NCI-H187 (cell line): ENCODE measurements at places on chromosomes 11 and 22.
A peak's percentile ranks its signal among the peaks of the same experiment; 100 is the strongest.

DNA sequence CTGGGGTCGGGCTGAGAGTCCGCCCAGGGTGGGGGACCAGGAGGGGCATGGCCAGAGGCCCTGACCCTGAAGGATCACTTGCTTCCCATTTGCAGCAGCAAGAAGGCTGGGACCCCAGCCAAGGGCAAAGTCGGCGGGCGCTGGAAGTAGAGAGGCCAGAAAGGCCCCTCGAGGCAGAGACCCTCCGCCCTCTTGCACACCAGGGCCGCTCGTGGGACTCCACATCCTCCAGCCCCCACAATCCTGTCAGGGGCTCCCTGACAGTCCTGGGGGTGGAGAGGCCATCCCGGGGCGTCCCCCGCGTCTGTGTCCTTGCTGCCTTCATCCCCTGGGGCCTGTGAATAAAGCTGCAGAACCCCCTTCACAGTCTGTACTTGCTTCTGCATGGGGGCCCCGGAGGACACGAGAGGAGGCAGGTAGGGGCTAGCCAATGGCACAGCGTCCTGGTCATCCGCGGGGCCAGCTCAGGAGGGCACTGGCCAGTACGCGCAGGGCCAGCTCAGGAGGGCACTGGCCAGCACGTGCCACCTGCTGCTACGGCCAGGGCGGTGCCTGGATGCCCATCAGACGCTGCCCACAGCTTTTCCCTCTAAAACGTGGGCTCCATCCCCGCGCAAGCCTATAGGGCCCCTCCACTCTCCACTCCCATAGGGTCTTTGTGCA is 8.7 kb upstream of the MRPL23 start:
- no peak for DNase-seq

DNA sequence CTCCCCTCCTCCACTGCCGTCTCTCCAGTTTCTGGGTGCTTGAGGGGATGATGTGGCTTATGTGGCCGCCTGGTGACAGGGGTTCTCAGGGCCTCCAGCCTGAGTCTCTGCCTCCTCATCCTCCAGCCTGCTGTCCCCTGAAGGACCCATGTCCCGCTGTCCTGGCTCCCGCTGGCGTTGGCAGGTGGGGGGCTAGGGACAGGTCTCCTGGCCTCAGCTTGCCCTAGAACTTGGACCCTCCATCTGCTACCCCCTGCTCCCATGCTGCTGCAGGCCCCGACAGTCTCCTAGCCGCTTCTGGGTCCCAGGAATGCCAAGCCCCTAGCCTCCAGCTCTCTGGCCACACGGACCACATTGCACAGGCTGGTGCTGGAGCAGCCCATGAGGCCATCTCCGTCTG is 13.9 kb upstream of the CELSR1 start:
- DNase-seq, result no peak

DNA sequence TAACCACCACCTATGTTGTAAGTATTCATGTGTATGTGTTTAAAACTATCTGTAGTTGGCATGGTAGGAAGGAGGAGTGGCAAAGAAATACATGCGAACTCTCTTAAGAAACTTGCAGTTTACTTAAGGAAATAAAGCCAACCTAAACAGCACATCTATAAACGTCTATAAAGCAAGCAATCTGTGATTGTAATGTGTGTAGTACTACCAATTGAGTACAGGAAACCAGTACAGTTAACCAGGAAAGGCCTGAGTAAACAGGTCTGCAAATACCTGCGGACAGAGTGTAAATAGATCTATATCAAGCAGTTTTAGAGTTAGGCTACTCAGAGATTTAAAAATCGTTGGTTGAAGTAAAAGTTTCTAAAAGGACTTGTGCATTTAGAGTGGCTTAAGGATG is 59.5 kb upstream of the AMOTL1 start:
- DNase-seq, result no peak

DNA sequence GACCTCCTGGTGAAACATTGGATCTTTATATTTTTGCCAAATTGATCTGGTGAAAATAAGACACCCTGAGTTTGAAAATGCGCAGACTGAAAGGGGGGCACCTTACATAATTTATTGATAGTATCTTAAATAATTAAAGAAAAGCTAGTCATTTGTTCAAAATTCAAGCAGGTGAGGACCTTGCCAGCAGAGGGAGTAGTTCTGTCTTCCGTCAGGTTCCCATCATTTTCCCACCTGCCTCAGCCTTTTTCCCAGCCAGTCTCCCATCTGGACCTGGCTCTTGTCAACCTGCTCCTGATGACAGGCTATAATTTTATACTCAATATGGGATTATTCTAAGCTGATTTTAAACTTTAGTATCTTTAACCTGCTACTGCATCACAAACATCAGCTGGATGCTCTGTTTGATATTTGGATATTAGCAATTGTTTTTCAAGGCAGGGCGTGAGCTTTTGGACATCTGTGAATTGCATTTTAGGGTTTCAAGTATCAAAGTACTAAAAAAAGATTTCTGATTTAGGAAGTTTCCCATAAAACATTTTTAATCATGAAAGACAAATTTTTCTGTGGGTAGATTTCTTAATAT is 132.0 kb downstream of the ELP4 start:
- peak; percentile 2 for DNase-seq

DNA sequence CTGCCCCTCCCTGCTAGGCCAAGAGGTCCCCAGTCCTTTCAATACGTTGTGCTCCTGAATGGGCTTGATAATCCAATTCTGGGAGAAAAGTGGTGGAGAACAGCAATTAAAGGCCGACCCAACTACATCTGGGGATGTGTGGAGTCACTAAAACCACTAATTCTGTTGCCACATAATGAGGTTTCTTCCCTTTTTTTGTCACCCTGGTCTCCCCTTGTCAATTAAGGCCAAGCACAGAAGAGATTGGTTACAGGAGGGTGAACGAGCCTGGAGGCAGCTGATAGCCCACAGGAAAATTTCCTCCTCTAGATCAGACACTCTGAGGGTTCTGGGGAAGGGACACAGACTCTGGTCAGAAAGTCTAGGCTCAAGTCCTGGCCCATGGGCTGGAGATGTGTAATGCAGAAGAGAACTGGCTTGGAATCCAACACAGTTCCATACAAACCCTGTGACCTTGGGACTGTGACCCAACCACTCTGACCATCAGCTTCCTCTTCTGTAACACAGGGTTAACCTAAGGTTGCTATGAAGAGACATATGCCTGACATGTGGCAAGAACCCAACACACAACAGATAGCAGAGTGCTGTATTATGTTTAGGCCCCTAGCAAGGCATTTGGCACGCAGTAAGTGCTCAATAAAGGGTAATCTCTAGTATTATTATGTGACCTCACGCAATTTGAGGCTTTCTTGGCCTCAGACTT is 146.4 kb downstream of the CHST1 start:
- no peak for DNase-seq

DNA sequence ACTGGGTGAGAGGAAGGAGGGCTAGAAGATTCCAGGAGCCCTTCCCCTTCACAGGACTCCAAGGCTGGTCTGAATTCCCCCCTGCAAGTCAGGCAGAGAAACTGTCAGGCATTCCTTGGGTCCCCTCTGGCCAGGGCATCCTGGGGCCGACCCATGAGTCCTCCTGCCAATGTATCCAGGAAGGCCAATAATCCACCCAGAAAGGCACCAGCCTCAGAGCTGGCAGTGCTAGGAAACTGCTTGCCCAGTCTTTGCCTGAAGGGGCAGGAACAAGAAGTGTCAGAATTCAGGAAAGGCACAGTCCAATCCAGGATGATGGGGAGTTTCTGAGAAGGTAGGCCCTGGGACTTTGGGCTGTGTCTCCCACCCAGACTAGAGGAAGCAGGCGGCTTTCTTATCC is 41.0 kb downstream of the BUD13 start:
- DNase-seq, result no peak

GRCh38 chr22:44288913-44289312 is 23.8 kb downstream of the SHISAL1 start:
- no peak for DNase-seq

DNA sequence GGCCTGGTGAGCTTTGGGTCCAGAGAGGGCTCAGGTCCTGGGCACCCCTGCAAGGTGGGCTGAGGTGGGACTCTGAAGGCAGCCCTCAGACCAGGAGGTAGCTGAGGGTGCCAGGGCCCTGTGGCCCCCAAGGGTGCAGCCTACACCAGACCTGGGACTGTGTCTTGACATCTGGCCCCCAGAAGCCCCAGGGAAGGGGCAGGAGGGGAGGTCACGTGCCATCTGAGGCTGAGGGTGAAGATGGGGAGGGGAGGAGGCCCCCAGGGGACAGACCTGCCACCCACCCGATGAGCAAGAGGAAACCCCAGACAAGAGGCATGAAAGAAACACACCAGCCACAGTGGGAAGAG is 520.2 kb downstream of the BRD1 start:
- no peak for DNase-seq

DNA sequence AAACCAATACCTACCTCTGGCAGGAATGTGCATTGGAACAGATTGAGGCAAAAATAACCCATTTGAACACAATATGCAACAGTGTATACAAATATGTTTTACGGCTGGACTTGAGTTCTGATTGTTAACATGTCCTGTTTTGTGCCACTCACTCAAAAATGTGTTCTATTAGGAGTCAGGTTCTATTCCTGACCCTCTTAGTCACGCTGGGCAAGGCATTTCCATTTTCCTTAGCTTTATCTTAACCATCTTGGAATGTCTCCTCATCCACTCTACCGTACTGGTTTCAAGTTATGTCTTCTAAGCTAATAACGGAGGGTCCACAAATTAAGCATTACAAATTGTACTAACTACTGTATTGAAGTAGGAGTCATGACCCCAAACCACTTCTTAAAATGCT is 78.6 kb downstream of the MAML2 start:
- DNase-seq, result no peak

DNA sequence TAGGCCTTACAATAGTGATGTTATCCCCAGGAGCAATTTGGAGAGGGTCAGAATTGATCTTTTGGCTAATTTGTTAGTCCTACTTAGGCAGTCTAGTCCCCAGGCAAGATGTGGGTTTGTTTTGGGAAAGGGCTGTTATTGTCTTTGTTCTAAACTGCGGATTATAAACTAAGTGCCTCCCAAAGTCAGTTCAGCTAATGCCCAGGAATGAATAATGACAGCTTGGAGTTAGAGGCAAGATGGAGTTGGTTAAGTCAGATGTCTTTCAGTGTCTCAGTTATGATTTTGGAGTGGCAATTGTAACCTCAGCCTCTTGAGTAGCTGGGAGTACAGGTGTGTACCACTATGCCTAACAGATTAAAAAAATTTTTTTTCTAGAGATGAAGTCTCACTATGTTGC is 7.3 kb upstream of the CLNS1A start:
- no peak for DNase-seq

GRCh38 chr11:79747406-79747805 is 306.6 kb upstream of the TENM4 start:
- no peak for DNase-seq

DNA sequence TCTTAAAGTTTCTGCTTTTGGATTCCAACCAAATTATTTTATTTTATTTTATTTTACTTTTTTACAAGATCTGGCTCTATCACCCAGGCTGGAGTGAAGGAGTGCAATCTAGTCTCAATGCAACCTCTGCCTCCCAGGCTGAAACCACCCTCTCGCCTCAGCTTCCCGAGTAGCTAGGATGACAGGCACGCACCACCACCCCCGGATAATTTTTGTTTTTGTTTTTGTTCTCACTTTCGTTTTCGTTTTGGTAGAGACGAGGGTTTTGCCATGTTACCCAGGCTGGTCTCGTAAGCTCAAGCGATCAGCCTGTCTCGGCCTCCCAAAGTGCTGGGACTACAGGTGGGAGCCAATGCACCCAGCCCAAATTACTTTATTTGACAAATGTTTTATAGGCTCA is 219.8 kb downstream of the ETS1 start:
- no peak for DNase-seq

GRCh38 chr11:119223856-119224255 is 17.7 kb downstream of the CBL start:
- no peak for DNase-seq

DNA sequence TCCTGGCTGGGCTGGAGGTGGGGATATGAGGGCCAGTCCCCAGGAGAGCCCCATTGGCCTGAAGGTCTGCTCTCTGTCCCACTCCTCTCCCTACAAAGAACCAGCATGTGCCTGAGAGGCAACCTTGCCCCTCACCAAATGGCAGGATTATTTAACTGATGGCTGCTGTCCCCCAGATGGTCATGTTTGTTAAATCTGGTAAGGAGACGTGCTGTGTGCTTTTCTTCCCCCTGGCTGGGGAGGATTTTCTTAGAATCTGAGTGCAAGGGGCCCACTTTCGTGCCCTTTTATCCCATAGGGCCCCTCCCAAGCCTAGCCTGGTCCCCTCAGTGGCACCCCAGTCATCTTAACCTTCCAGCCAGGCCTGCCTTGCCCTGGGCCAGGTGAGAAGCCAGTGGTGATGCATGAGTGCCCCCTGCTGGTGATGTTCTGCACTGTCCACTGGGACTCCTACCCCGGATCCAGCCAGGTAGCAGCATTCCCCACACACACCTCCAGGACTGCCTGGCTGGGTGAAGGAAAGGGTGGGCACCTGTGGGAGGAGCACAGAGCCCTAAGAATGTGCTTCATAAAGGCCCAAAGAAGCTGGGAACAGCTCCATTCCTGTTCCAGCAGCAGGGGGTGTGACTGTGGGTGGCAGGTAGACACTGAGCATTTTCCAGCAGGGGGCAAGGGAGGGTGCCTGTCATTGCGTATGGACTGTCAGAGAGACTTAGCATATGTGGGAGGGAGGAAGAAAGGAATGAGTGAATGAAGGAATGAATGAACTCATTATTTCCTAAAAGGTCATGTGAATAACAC is 28.9 kb downstream of the MFNG start:
- DNase-seq, result peak; percentile 25

- no peak for DNase-seq
These were observed 20.8 kb upstream of the PICALM start for GRCh38 chr11:86089659-86090058.

DNA sequence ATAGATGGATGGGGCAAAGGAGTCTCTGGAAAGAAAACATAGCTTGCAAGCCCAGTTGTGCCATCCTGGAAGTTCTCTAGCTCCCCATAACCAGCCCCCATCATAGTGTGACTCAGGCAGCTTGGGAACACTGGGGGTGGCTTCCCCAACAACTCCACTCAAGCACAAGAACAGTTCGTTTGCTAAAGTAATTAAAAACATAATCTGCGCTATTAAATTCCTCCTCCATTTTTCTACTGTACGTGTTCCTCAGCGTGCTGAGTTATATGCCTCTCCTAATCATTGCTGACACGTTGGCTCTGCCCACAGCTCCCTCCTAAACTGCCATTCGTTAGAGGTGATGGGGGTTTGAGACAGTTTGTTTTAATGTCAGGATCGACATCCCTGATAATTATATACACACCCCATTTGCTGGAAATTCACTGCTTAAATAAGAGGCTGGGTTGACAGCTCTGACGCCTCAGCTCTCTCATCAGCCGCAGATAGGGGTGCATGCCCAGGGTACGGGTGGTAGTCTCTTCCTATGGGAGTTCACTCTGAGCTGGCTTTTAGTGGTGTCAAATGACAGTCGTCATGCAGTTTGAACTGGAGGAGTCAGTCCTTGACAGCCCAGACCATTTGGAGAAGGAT is 59.5 kb upstream of the SEZ6L start:
- no peak for DNase-seq
